ENCODE measurements at places on chromosomes 5 and 9.
A peak's percentile ranks its signal among the peaks of the same experiment; 100 is the strongest.

- no peak for DNase-seq
Observed at GRCh38 chr5:82799361-82800077, 277.7 kb downstream of the TMEM167A start.

DNA sequence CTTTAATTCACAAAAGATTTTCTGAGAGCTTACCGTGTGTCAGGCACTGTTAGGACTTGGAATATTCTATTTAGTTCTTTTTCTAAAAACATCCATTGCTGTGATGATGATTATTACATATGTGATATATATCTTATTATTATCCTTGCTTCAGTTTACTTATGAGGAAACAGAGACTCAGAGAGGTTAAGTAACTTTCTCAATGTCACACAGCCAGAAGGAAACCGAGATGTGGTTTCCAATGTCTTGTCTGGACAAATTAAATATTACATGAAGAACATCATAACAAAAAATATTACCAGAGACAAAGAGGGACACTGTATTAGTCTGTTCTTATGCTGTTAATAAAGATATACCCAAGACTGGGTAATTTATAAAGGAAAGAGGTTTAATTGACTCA, 125.5 kb upstream of the DAP start:
- no peak for DNase-seq

- no peak for DNase-seq
Observed at GRCh38 chr5:168480601-168481000, 5.7 kb upstream of the RARS1 start.

DNA sequence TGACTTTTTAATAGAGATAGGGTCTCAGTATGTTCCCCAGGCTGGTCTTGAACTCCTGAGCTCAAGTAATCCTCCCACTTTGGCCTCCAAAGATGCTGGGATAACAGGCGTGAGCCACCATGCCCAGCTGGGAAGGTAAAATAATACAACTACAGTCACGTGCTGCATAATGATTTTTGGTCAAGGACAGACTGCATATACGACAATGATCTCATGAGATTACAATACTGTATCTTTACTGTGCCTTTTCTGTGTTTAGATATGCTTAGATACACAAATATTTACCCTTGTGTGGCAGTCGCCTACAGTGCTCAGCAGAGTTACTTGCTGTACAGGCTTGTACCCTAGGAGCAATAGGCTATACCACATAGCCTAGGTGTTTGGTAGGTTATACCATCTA, 14.2 kb upstream of the IRF1 start:
- no peak for DNase-seq

GRCh38 chr5:150782850-150783249, 4.3 kb downstream of the SMIM3 start:
- DNase-seq: no peak

- no peak for DNase-seq
Observed at GRCh38 chr9:69546265-69546664, 125.9 kb downstream of the APBA1 start.

- DNase-seq: no peak
Observed at GRCh38 chr5:122788996-122789395, 14.1 kb downstream of the SNX2 start.

DNA sequence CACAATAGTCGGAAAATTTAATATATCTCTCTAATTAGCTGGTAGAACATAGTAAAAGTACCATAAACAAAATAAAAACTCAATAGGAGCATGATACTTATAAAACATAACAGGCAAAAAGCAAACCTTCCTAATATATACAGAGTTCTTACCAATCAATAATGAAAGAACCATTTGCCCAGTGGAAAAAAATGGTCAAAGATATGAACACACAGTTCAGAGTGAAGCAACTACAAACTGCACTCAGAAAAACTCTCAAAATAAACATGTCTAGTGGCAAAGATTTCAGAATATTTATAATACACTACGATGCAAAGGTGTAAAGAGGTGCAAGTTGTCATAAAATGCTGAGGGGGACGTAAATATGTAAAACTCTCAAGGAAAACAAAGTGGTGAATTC, 576.2 kb upstream of the CTNND2 start:
- DNase-seq: no peak

GRCh38 chr9:133054966-133055365, 6.8 kb upstream of the CEL start:
- no peak for DNase-seq

- peak; percentile 63 for DNase-seq
Observed at GRCh38 chr9:129316281-129317030, 138.4 kb upstream of the IER5L start.

DNA sequence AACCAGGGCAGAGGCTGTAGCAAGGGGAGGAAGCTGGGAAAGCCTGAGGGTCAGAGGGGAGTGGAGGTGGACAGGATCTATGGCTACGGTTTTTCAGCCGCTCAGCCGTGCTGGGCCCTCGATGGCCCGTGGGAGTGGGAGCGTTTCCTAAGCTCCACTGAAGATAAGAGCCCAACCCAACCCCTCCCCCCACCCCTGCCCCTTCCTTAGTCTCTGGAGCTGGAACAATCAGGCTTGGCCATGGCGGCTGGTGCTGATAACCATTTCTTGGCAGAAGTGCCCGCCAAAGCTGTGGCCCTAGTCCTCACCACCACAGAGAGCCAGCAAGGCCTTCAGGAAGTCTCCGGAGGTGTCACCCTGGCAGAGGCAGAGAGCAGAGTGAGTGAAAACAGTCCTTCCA, 20.3 kb upstream of the TNIP1 start:
- no peak for DNase-seq

DNA sequence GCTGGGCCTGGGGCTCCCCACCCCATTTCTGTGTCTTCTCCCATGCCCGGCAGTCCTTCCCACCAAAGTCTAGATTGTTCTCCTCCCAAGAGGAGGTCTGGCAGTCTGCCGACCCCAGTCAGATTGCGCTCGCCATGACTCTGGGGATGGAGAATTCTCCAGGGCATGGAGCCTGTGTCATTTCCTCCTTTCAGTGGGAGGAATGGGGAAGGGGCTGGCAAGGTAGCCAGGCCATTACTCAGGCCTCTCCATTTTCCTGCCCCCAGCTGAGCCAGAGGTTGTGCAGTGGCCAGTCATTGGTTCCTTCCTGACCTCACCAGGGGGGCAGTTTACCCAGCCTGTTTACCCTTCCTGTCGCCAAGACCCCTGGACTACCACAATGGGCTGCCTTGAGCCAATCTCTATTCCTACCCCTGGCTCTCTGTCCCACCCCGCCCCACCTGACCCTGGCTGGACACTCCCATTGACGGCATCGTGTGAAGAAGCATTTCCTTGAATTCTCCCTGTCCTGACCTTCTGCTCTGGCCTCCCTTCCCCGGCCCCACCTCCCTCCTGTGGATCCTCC, 628 bp downstream of the SYNPO start:
- DNase-seq: peak; percentile 54

DNA sequence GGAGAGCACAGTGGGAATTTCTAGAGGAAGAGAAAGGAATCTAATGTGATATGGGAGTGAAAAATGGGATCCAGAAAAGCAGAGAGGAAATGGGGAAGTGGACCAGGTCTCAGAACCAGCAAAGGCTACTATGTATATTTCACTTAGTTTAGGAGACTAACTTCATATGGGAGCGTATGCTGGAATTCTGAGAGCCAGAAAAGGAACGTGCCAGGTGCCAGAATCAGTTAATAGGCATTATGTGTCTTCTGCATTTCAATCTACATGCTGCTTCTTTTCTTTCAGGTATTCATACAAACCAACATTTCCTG, 28.5 kb upstream of the IFNA14 start:
- no peak for DNase-seq

- no peak for DNase-seq
Observed at GRCh38 chr5:38151878-38152277, 106.5 kb upstream of the EGFLAM start.

DNA sequence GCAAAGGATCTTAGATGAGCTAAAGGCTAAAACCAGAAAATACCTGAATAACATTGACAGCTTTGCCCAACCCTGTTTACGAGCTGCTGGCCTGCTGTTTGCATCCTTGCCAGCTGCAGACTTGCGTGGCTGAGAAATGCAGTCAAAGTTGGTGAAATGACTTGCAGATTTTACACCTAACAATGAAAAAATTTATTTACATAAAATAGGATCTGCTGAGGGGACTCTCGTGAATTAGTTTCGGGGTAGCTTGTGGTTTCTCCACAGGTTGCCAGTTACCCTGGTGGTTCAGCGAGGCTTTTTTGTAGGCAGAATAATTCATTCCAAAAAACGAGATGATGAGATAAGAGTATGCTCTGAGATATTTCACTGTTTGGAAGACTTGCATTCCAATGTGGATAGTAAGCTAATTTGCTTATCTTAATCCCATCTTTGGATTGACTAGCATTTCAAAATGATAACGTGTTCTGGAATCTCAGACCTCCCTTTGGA, 65.7 kb upstream of the FANCC start:
- no peak for DNase-seq

- DNase-seq: no peak
Observed at GRCh38 chr5:96327722-96328121, 105.3 kb downstream of the PCSK1 start.

- no peak for DNase-seq
Observed at GRCh38 chr9:27482709-27483108, 41.4 kb upstream of the IFNK start.

GRCh38 chr9:28121366-28121765, 548.1 kb upstream of the C9orf72 start:
- DNase-seq: no peak

DNA sequence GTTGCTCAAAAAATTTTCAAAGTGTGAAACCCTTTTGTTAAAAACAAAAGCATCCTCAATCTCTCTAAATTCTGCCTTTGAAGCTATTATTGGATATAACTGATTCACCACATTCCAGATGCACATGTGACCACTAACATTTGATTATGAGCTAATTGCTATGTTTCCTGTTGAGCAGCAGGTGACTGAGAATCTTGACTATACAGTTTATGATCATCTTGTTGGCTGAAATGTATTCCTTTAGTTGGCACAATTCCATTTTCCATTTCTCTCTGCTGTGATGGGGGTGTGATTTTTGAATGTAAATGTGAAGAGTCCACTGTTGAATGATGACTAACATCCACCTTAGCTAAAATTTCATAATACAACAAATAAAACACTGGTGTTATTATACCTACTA, 10.7 kb downstream of the LYSMD3 start:
- no peak for DNase-seq

DNA sequence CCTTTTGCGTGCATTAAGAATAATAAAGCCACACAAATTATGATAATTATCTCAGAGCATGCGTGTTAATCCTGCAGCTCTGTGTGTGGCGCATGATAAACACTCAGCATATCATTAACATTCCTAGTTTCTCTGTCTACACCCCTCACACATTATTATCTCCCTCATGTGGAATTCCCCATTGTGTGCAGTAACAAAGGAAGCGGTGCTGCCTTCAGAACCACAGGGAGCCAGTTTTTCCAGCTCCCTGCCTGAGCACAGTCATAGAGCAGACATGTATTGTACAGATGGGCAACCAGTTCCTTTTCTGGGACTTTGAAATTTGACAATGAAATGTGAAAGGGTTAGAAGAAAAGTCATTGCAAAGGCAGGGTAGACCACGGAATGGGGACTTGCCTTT, 1365.5 kb upstream of the CDH9 start:
- DNase-seq: no peak

GRCh38 chr5:123921193-123921592, 409.2 kb downstream of the CSNK1G3 start:
- DNase-seq: no peak

DNA sequence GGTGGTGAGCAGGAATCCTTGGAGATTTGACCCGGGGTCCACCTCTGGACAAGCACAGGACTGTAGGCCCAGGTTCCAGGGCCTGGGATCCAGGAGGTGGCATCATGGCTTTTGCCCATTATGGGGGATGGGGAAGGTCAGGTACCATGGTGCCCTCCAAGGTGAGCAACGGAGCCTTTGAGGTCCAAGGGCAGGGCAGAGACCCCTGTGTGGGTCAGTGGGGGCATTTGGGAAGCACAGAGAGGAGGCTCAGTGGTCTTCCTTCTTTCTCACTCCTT, 117.7 kb downstream of the RXRA start:
- DNase-seq: no peak

- DNase-seq: no peak
Observed at GRCh38 chr9:120909904-120910303, 16.7 kb downstream of the TRAF1 start.

- no peak for DNase-seq
Observed at GRCh38 chr9:104748359-104749031, 1.0 kb downstream of the NIPSNAP3A start.

- DNase-seq: no peak
Observed at GRCh38 chr5:28766565-28767158, 1728.3 kb upstream of the CDH9 start.

- no peak for DNase-seq
Observed at GRCh38 chr5:99004960-99005359, 76.2 kb upstream of the CHD1 start.

DNA sequence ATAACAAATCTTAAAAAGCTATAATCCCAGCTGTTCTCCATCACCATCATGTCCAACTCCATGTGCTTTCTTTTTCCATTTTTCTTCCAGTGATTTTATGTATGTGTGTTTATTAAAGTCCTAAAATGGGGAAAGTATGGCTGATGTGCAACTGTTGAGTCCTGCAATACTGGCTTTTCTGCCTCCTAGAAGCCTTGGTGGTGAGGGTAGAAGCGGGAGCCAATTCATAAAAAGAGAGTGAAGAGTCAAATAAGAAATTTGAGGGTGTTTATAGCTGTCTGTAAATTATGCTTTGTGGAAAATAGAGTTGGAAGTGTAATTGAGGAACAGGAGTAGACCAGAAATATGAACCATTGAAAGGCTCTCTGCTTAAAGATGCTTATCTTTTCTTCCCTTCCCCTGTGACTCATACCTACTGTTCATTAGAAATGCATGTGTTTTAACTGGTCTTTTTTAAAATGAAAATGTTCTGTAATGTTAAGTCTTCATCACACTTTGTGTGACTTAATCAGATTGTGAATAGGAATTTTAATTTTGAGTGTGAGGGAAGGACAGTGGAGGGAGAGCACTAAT, 80.1 kb downstream of the ZCCHC7 start:
- no peak for DNase-seq

DNA sequence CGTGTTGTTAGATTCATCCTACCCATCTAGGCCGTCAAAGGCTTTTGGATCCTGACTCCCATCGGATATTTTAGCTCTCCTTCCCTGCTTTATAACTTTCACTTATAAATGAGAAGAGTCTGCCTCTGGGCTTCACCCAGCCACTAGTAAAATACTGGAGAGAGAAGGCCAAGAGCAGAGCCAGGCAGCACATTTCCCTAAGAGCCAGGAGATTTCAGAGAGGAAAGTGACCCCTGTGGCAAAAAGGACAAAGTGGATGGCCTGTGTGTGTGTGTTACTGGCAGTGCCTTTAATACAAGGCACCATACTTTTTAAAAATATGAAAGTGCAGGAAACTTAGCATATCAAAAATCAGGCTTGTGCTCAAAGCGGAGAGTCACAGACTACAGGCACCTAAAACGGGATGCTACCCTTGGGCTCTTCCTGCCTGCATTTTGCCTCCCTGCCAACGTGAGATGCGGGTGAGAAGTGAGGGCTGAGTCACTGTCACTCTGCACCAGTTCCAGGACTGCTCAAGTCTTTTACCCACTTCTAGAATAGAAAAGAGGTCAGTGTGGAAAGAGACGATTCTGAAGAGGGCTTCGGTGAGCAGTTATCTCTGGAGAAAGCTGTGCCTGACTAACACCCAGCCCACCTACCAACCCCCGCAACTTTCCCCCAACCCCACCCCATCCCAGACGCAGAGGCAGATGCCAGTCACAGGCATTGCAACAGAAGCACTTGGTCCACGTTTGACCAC, 15.9 kb downstream of the NFIL3 start:
- no peak for DNase-seq
